HuH-7 (cell line): ENCODE measurements at places on chromosomes 4 and X.

DNA sequence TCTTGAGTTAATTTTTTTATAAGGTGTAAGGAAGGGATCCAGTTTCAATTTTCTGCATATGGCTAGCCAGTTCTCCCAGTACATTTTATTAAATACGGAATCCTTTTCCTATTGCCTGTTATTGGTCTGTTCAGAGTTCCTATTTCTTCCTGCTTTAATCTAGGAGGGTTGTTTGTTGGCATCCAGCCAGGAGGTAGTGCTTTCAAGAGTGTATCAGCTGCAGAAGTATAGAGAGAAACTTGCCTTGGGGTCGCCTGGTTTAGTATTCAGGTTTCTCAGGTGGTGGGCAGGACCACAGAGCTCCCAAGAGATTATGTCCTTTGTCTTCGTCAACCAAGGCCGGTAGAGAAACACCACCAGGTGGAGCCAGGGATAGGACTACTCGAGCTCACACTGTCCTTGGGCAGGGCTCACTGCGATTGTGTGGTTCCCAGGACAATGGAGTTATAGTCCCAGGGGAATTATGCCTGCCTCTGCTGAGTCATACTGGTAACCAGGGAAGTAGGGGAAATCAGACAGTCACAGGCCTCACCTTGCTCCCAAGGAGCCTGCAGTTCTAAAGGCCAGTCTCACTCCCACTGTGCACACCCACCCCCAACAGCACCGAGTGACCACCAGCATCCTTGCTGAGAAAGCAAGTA, 168.1 kb downstream of the VSIG4 start:
- DNase-seq: peak; percentile 10

DNA sequence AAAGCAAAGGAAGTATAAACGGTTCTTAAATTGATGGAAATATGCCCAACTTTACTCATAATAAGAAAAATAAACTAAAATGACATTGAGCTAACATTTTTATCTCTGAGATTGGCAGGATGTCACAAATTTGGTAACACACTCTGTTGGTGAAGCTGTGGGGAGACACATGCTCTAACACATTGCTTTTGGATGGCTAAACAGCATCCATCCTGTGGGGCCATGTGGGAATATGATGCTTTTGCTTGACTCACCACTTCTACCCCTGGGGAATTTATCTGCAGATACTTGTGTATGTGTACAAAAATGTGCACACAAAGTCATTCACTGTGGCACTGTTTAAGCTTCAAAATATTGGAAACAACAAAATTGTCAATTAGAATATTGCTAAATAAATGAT, 100.2 kb downstream of the ANAPC4 start:
- DNase-seq: no peak

- DNase-seq: no peak
Measured at GRCh38 chr4:147599769-147600168, 17.4 kb upstream of the TMEM184C start.

DNA sequence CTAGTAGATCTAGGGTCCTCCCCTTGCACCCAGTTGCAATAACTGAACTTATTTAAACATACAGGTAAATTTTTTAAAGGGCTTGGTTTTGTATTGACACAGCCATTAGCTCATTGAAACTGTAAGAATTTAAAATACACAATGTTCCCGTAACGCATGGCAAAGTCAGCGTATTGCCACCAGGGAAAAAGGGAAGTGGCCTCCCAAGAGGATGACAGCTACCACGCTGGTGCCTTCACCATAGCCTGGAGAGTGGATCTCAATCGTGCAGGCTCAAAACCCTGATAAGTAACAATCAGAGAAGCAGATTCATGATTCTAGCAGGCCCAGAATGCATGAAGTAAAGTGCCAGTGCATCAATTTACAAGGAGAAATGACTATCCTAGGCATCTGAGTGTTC, 49.4 kb upstream of the RELL1 start:
- DNase-seq: no peak

DNA sequence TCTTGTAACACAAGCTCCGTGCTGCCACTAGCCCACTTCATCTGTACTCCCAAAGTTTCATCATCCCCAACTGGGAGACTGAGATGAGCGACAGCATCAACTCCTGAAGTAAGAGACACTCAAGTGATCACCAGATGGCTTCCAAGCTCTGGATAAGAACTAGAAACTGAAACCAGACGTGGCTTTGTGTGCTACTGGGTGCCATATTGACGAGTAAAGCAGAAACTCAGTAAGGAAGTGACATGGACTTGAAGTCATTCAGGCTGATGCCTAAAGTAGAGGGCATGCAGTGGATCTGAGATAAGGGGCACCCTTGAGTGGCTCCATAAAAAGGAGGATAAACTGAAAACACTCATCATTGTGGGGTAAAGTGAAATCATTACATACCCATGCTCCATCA, 72.4 kb downstream of the PCYT1B start:
- DNase-seq: no peak

DNA sequence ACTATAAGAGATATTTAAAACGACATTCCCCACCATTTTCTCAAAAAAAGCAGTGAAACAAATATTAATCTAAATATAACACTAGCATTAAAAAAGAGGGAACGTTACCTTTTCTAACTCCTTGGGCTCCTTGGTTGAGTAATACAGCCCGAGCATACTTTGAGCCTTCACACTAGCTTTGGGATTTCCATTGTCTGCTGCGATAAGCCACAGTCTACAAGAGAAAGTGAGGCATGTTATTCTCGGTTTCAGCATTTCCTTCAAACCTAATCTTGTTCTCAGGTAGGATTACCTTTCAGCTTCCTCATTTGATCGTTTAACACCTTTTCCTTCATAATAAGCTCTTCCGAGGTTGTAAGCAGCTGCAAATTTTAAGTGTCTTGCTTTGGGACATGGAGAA, 21.7 kb downstream of the LRP2BP start:
- no peak for DNase-seq

- DNase-seq: no peak
Measured at GRCh38 chr4:138055890-138056289, 186.3 kb downstream of the SLC7A11 start.

GRCh38 chrX:154051201-154051810, 31.6 kb upstream of the IRAK1 start:
- DNase-seq: peak; percentile 34

GRCh38 chr4:153651116-153651515, 33.0 kb upstream of the TLR2 start:
- DNase-seq: no peak

DNA sequence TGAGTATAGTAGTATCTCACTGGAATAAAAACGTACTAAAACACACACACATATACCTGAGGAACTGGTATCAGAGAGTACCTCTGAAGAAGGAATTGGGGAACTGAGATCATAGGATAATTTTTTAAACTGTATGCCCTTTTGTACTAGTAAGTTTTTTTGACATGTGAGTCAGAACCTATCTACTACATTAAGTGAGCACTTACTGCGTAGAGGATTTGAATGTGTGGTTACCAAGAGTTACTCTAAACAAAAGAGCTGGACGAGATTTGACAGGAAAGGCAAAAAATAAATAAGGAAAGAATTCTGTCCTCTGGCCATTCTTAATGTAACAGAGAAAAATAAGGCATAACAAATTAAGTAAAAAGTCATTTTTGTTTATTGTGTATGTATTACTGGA, 546.5 kb upstream of the FAT1 start:
- DNase-seq: no peak

- DNase-seq: no peak
Measured at GRCh38 chr4:18388039-18388438, 366.5 kb upstream of the LCORL start.

DNA sequence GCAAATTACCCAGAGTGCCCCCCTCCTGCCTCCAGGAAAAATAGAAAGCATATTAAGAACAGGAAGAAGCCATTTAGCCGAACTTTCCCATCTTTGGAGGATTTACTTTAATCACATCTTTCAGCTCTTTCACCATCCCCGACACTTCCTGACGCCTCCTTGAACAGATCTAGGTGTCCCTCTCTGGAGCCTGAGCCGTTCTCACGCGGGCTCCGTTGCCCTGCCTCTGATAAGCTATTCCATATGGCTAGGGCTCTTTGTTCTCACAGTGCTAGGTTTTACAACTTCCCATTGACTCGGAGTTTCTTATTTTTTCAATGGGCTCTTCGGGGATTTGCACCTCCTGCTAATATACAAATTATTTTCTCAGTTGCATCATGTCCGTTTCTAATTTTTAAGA, 82.1 kb upstream of the GPC4 start:
- no peak for DNase-seq

- DNase-seq: peak; percentile 62
Measured at GRCh38 chrX:119698845-119699244, 5.9 kb upstream of the SEPTIN6 start.

GRCh38 chrX:106748377-106748776, 21.9 kb downstream of the RNF128 start:
- DNase-seq: no peak

GRCh38 chr4:19748519-19749479, 502.9 kb upstream of the SLIT2 start:
- no peak for DNase-seq

- DNase-seq: peak; percentile 5
Measured at GRCh38 chr4:2249526-2250356, 7.8 kb upstream of the HAUS3 start.

DNA sequence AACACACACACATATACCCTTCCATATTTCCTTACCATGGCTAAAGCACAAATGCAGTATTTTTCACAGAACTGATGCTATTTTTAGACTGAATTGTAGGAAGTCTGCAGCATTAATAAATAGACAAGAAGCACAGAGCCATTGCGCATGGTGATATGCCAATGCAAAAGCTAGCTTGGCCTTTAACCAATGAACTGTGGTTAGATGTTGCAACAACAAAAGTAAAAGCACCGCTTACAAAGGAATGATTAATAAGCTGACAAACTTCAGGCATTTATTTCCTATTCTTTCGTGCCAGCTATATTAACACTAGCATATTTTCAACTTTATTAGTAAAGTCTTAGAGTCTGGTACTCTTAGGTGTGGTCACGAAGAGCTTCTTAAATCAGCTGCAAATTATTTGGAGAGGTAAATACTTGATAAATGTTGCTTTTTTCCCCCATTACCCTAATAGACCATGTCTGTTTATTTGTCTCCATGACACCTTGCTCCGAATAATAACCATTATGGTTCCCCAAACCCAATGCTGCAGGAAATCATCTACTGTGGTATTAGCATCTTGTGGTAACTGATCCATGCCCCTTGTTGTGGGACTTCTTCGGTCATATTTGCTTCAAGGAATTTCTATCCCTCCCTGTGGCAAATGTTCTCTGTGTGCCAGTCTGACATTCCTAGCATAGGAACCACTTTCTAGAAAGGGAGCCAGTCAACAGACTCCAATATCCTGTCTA, 306.1 kb upstream of the TAPT1 start:
- DNase-seq: no peak

DNA sequence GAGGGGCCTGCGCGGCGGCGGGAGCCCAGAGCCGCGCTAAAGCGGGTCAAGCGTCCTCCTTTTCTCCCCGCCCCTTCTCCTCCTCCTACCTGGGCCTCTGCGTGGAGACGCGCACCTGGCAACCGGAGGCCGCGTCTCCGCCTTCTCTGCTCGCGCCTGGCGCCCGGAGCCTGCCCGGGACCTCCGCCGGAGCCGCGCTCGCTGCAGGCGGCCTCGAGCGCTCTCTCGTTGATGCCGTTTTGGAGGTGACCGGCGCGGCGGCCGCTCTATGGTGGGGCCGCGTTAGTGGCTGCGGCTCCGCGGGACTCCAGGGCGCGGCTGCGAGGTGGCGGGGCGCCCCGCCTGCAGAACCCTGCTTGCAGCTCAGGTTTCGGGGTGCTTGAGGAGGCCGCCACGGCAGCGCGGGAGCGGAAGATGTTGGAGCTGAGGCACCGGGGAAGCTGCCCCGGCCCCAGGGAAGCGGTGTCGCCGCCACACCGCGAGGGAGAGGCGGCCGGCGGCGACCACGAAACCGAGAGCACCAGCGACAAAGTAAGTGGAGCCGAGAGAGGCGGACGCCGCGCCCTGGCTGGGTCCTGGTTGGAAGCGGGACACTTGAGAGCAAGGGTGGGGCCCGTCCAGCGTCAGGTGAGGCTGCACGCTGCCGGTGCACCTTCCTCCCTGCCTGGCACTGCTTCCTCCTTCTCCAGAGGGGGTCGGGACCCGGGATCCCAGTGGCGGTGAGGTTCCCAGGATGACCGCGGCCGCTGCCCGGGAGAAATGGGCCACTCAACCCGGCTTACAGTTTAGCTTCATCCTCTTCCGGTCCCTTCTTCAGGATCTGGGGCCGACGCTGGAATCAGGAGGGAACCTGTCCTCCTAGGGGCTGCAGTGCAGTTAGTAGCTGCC, at the start of gene CDS1:
TSS of gene CDS1 (plus strand) at position 140 of the 888 bp plus-strand sequence. CDS start at position 415, 275 bp downstream.
- peak; percentile 23 for DNase-seq

DNA sequence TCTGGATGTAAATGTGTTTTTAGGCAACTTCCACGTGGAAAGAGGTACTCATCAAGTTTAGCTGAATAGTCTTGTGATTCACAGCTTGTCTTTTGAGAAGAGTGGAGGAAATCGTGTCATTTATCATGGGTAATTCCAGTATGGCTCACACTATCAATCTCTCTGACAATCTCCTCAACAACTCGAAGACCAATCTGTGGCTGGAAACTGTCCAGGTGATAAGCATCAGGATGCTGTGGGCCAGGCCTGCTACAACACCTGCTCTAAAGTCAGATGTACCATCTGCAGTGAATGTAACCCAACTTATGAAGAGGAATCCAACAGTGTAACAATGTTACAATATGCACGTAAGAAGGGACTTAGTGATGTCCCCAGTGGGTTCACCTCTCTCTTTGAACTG, 132.1 kb upstream of the GK2 start:
- DNase-seq: no peak

GRCh38 chr4:38491854-38492478, 172.0 kb upstream of the KLF3 start:
- no peak for DNase-seq

- DNase-seq: no peak
Measured at GRCh38 chrX:154599531-154599930, 14.6 kb downstream of the CTAG1A start.

GRCh38 chr4:164058776-164059445, 564.4 kb downstream of the TMA16 start:
- no peak for DNase-seq

- no peak for DNase-seq
Measured at GRCh38 chrX:13638826-13639225, 14.1 kb upstream of the TCEANC start.

- DNase-seq: no peak
Measured at GRCh38 chr4:24252121-24252520, 332.2 kb downstream of the DHX15 start.

DNA sequence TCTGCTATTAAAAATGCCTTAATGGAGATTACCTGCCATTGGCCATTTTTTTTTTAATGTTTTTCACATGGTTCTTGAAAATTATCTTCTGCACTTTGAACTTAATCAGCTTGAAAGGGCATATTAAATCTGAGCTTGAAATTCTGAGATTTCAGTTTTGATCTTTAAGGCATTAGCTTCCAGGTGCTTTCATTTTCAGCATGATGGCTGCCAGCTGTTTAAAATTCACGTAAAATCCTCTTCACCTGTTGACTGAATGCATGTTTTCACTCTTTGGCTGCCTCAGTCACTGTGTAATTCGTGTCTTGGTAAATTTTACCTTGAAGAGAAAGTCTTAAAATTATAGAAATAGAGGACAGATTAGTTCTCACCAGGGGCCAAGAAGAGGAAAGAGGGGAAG, 39.6 kb downstream of the SMAD1 start:
- no peak for DNase-seq

GRCh38 chr4:67040315-67040714, 505.0 kb downstream of the CENPC start:
- DNase-seq: no peak

- DNase-seq: no peak
Measured at GRCh38 chr4:40247350-40247749, 50.5 kb downstream of the RHOH start.
